ENCODE measurements at places on chromosomes 3 and 15.
A peak's percentile ranks its signal among the peaks of the same experiment; 100 is the strongest.

DNA sequence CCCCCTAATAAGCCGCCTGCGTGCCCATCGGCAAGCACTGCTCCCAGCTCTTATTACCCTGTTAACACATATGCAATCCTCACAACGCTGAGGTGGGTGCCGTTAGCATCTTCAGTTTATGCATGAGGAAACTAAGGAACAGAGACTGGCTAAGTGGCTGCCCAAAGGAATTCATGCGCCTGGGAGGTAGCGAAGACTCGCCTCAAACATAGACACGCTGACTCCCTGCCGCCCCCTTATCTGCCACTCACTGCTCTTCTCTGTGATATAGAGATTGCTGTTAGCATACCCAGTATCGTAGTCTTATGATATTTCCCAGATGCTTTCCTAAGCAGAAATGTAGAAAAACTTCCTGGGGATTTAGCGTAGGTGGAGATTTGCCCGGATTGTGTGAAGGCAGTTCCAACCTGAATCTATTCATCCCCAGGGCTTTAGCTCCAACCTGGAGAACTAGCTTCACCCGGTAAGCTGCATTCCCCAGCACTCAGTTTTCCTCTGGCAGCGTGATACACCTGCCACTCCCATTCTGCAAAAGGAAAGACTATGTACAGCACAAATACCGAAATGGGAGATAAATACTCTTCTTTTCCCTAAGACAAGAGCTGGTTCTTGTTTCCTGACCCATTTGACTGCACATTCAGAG, 23.7 kb upstream of the CD47 start:
- DNase-seq = no peak

DNA sequence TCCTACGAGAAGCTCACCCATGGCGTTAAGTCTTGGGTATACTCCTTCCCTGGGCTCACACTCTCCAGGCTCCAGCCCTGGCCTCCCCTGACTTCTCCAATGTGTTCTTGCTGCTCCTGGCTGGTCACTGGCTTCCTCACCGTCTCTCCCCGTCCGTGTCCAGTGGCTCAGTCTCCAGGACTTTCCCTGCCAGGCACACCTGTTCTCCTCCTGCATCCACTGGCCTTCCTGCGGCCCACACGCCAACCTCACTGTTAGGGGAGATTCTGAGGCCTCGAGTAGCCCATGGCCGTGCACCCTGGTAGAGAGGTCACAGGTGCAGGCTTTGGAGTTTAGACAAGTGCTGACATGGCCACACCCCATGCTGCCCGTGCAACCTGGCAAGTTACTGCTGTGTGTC, 91.9 kb upstream of the SNRPA1 start:
- no peak for DNase-seq

DNA sequence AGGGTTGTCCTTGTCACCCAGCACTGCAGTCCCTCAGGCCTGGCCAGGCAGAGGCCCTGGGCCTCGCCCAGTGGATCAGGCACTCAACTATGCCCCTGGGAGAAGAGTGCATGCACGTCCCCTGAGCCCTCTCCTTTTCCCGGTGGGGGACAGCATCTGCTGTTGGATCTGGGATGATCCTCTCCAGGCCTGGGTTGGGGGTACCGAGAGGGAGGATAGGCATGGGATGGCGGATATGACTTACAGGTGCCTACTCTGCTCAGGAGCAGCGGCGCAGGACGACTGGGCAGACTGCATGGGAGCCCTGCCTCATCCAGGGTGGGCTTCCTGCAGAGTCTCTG, 9.0 kb upstream of the APBA2 start:
- DNase-seq = no peak

- peak; percentile 100 for DNase-seq
Measured at GRCh38 chr3:133573054-133573628, 345 bp upstream of the CDV3 start.

- peak; percentile 59 for DNase-seq
Measured at GRCh38 chr15:42605796-42606195, 30.4 kb downstream of the STARD9 start.

- no peak for DNase-seq
Measured at GRCh38 chr15:78540871-78541743, 863 bp downstream of the PSMA4 start.

DNA sequence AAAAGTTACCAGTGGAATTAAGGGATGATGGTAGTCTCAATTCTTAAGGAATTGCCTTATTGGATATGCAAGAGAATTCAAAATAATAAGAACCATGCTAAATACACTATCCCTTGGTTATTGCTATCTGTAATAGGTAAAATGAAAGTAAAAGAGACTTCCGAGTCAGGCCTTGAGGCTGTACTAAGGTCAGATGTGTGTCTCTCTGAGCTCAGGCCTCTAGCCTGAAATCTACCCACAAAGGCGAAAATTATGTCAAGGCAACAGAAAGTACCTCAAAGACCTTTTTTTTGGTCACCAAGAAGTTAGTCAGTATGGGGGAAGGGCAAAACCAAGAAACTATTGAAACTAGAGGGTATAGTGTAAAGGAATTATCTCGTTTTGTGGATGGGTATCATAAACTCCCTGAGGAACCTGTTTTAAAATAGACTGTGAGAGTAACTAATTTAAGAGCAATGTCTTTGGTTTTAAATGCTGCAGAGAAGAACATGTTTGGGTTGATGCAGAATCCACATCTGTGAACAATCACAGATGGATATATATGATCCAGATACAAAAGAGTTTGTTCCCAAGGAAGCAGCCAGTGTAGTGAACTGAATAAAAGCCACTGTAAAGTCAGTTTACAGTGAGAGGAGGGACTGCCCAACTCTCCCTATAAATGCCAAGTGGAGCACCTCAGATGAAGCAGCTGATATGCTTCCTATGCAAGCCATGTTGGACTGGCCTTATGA, 382.3 kb upstream of the SEMA6D start:
- no peak for DNase-seq

- no peak for DNase-seq
Measured at GRCh38 chr3:130973406-130973805, 53.2 kb downstream of the ASTE1 start.

DNA sequence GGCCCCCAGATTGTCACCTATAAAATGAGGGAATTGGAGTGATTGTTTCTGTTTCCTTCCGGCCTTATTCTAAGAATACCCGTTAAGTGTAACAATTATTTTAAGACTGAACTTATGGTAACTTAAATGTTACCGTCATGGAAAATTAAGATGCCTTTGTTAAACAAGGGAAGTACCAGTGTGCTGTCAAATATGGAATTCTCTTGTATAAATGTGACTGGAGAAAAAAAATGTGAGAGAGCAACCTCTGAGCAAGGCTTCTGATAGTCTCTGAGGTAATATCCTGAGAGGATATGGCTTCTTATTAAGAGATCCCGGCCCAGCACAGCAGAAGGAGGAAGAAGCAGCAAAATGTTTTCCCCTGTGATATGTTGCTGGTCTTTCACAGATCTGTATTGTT, 480.7 kb upstream of the ADAMTS9 start:
- DNase-seq = peak; percentile 49

DNA sequence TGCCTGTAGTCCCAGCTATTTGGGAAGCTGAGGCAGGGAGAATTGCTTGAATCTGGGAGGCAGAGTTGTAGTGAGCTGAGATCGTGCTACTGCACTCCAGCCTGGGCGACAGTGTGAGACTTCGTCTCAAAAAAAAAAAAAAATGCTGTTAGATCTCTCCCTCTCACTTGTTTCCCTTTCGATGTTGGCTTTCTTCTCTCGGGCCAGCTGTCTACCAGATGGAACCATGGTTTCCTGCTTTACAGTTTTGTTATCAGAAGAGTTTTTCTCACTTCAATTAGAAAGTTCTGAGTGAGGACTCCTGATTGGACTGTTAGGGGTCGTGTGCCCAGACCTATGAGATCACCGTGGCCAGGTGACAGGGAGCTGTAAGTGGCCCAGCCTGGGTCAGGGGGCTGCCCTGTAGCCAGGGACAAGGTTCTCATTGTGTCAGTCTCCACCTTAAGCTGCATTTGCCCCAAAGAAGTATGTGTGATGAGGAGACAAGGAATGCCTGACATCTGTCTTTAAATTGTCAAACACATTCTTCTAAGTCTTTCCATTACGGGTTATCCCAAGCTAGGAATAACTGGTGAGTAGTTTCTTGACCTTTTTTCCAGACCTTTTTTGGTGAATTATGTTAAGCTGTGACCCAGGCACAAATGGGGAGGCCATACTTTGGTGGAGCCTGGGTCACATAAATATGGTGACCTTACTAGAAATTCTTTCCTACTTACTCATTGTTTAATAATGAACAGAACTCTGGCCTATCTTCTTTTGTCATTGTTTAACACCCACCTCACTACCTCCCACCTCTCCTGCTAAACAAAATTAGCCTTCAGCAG, 25.2 kb downstream of the SNAPC5 start:
- DNase-seq = peak; percentile 31

DNA sequence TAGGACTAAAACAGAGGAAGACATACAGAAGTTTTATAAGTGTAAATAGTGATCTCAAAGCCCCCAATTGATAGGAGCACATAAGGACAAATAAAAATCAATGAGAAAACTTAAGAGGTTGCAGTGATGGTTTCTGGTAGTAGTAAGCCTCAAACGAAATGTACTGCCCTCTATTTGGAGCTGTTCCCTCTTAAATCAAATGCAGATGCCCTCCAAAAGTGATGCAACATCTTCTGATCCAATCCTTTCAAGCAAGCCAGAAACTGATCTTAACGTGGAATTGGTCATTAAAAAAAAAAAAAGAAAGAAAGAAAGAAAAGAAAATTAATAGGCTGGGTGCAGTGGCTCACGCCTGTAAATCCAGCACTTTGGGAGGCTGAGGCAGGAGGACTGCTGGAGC, 259.3 kb downstream of the ZBTB20 start:
- DNase-seq = no peak

- DNase-seq = peak; percentile 31
Measured at GRCh38 chr3:37183976-37184375, 9.6 kb upstream of the LRRFIP2 start.

GRCh38 chr15:25793354-25794050, 69.6 kb downstream of the ATP10A start:
- peak; percentile 8 for DNase-seq

- no peak for DNase-seq
Measured at GRCh38 chr3:38950581-38950980, 101.2 kb downstream of the SCN11A start.
